ENCODE measurements at places on chromosomes 2 and 18. TPM values are rescaled to one million over a fixed set of nuclear protein-coding genes. Genes with fewer than 3 reads are reported as not detected.

The FOXI3 gene
- total RNA-seq: not detected

The IL36RN gene
- total RNA-seq: not detected

The C2orf76 gene
- total RNA-seq: 9.7 TPM

The GALNT14 gene
- not detected for total RNA-seq

The B3GNT2 gene
- total RNA-seq: 12.2 TPM

The SPP2 gene
- total RNA-seq: not detected

The LIPG gene
- under 0.01 TPM for total RNA-seq

The MCM6 gene
- total RNA-seq: 36.7 TPM

The CTNNA2 gene
- not detected for total RNA-seq

The SIGLEC15 gene
- total RNA-seq: 1.1 TPM

The MAL gene
- not detected for total RNA-seq

The NTSR2 gene
- not detected for total RNA-seq

The SLC11A1 gene
- total RNA-seq: under 0.01 TPM

The LOXL3 gene
- 14.2 TPM for total RNA-seq

The GNAL gene
- total RNA-seq: 0.28 TPM

The CYRIA gene
- total RNA-seq: 1.7 TPM

The C2orf80 gene
- not detected for total RNA-seq

The ST3GAL5 gene
- total RNA-seq: 16.8 TPM

The NLRC4 gene
- total RNA-seq: not detected

The YPEL5 gene
- total RNA-seq: 54.7 TPM

The DRC1 gene
- 0.18 TPM for total RNA-seq

The MAB21L4 gene
- total RNA-seq: not detected

The CCDC138 gene
- 6.1 TPM for total RNA-seq

The ZNF804A gene
- total RNA-seq: 3.3 TPM

The TBR1 gene
- total RNA-seq: not detected

The C1QL2 gene
- not detected for total RNA-seq

The ENOSF1 gene
- 10.0 TPM for total RNA-seq

The EVA1A gene
- 89.2 TPM for total RNA-seq

The ANKRD29 gene
- total RNA-seq: 0.18 TPM

The CCDC121 gene
- total RNA-seq: 2.2 TPM

The TSGA10 gene
- 0.54 TPM for total RNA-seq

The DDX18 gene
- total RNA-seq: 69.9 TPM

The TRIM43 gene
- total RNA-seq: not detected

The PSMG2 gene
- total RNA-seq: 59.5 TPM

The TUBA4B gene
- total RNA-seq: not detected

The C2orf81 gene
- total RNA-seq: under 0.01 TPM

The ITGA6 gene
- 43.9 TPM for total RNA-seq

The ACSL3 gene
- 84.2 TPM for total RNA-seq

The KRTCAP3 gene
- total RNA-seq: not detected

The SPDYA gene
- total RNA-seq: not detected

The AOX1 gene
- total RNA-seq: 57.2 TPM

The FAP gene
- total RNA-seq: 71.0 TPM

The CXCR1 gene
- total RNA-seq: not detected

The MARCHF4 gene
- 3.1 TPM for total RNA-seq

The CRYGD gene
- not detected for total RNA-seq

The ICOS gene
- total RNA-seq: not detected

The FSIP2 gene
- under 0.01 TPM for total RNA-seq

The UGT1A7 gene
- total RNA-seq: not detected

The SRD5A2 gene
- total RNA-seq: not detected

The YIPF4 gene
- 3.6 TPM for total RNA-seq

The FOXD4L1 gene
- not detected for total RNA-seq

The VWC2L gene
- total RNA-seq: not detected

Data from IMR-90 (cell line).